ENCODE measurements at places on chromosomes 5 and 9.

DNA sequence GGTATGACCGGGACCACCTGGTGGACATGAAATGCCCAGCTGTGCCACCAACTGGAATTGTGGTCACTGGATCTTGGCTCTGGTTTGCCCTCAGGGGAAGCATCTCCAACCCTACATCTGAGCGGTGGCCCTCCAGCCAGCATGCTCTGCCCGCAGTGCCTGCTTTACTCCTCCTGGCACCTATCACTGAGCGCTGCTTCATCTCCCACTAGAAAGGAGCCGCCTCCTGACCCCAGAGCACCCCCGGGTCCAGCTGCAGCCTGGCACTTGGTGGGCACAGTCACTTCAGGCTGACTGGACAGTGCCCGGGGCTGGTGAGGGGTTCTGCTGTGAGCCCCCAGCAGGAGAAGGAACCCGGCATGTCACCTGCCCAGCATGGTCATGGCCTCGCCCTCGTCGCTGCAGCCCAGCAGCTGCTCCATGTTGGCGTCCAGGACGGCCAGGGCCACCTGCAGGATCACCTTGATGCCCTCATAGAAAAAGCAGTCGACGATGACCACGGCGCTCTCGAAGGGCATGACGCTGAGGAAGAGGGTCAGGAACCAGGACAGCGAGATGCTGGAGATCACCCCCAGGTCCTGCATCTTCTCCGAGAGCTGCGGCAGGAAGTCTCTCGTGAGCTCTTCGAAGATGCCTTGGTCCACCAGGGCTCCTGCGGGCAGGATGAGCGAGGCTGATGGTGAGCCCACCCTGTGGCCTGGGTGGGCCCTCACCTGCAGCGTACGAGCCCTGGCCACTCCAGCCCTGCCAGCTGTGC, 16.1 kb upstream of the MRNIP start:
- DNase-seq: no peak

DNA sequence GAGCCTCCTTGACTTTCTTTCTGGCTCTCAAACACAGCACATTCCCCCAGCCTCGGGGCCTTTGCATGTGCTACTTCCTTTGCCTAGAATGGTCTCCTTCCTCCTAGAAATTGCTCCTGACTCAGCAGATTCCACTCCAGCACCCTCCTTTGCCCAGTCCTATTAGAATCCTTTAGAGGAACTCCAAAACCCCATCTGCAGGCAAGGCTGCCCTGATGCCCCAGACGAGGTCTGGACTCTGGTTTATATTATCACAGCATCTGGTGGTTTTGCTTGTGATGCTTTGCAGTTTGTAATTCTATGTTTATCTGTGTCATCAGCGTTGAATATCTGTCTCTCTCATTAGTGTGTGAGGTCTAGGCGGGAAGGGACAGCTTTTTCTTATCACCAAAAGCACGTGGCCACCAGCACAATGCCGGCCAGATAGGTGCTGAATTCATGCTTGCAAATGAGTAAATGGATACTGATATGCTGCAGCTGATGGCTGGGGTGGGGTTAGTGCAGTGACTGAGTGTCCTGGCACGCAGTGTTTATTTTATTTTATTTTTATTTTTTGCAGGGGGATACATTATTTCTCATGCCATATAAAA, 30.0 kb upstream of the ANKH start:
- no peak for DNase-seq

GRCh38 chr9:94996641-94997040, 270.1 kb downstream of the AOPEP start:
- no peak for DNase-seq

DNA sequence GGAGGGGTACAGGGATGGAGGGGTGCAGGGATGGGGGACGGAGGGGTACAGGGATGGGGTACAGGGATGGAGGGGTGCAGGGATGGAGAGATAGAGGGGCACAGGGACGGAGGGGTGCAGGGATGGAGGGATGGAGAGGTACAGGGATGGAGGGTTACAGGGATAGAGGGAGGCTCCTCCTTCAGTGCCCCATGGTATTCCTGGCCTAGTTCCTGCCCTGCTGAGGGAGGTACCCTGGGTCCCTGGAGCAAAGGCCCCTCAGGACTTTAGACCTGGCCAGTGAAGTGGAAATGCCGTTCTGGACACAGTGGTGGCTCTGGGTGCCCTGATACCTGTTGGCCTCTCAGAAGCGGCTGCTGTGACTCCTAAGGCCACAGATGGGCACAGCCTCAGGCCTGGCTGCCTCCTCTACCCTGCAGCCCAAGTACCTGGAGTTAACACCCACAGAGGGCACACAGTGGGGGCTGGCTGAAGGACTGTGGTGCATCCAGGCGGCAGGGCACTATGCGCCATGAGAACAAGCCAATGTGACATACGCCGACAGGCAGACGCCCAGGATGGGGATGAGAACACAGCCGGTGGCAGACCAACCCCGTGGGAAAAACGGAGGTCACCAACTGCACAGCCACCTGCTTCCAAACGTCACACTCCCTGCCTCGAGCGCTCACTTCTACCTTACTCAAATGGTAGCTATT, 8.4 kb downstream of the PTGES2 start:
- no peak for DNase-seq

- no peak for DNase-seq
Measured at GRCh38 chr5:31682851-31683250, 43.9 kb downstream of the PDZD2 start.

DNA sequence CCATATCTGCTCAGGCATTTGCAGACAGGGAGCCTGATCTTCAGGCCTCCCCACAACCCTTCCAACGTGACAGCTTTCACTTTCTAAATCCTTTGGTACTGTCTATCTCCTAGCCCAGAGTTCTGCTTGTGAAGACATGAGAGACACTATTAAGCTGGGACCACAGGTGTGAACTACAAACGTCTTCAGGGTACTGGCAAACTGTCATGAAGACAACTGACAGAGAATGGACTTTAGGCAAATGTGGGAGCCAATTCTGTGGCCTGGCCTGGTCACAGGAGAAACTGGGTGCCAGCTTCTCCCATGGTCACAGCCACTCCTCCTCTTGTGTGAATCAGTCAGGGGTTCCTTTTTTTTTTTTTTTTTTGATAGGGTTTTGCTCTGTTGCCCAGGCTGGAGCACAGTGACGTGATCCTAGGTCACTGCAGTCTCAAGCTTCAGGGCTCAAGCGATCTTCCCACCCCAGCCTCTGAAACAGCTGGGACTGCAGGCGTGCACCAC, 10.4 kb downstream of the TRIM14 start:
- DNase-seq: no peak

Data from SHP77 treated with DMSO at 0.1 percent for 48 hours (cell line).